ENCODE measurements at places on chromosomes 7 and 10.

DNA sequence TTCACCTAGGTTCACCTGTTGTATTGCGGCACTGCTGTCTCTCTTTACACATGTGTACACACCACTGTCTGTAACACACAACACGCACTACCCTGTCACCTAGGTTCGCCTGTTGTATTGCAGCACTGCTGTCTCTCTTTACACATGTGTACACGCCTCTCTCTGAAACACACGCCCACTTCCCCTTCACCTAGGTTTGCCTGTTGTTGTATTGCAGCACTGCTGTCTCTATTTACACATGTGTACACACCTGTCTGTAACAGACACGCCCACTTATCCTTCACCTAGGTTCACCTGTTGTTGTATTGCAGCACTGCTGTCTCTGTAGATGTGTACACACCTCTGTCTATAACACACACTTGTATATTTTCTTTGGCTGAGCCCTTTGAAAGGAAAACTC, 51.5 kb downstream of the WDR37 start:
- DNase-seq: peak; percentile 26

- no peak for DNase-seq
These were observed 4.8 kb downstream of the FAM241B start for GRCh38 chr10:69634759-69635425.

DNA sequence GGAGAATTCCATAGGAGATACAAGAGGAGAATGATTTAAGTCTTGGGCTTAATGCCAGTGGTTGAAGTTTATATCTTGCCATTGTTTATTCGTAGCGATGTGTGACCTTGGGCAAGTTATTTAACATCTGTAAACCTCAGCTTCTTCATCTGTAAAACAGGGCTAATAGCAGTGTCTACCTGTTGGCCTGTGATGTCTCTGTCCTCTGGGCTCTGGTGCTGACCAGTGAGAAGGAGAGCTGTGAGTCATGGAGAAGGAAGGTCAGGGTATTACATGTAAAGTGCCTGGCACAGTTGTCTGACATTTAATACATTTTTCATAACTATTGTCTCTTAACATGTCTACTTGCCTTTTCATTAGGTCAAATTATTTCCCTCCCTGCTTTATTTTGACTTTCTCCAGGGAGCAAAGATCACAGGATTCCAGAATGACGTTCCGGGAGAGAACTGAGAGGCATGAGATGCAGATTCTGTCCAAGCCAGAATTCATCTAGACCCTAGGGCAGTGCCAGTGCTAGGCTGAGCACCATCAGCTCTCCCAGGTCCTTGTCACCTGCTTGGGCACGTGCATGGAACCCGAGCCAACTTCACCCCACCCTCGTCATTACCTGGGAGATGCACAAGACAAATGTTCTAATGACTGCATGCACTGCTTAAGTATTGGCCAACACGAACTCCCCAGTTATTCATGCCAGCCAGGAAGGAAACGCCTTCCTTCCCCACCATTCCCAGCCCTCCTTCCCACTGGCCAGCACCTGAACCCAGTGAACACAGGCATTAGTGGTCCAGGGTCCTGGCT, 187.9 kb downstream of the DPY19L1 start:
- no peak for DNase-seq

GRCh38 chr10:123604506-123604905, 61.6 kb upstream of the GPR26 start:
- DNase-seq: no peak

GRCh38 chr7:1055491-1055955, 11.2 kb downstream of the GPR146 start:
- no peak for DNase-seq

- DNase-seq: no peak
These were observed 143.5 kb downstream of the ADCY1 start for GRCh38 chr7:45717537-45718235.

- no peak for DNase-seq
These were observed 126.1 kb upstream of the KCNMA1 start for GRCh38 chr10:77763453-77764430.

DNA sequence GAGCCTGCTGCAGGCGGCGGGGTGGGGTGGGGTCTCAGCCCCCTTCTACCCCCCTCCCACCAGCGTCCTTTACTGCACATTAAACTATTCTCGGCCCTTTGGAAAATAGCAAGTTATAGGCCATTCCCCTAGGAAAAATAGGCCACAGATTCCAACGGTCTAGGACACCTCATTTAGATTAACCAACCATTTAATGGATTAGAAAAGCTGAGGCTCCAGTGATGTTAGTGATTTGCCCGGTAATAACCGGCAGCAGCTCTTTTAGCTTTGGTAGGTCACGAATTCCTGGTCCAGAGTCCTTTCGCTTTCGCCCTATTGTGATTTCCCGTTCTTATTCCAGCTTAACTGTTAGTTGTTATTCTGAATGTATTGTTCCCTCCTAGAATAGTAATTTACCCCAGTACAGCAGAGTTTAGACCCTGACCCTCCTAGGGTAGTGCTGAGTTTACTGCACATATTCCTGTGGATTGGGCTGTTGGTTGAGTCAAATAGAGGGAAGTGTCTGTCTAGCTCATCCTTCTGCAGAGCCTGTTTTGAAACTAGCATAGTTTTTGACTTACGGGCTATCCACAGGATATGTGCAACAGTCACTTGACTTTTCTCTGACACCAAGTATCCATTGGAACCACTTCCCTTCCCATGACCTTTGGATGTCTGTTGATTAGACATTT, 754 bp downstream of the GSTO1 start:
- no peak for DNase-seq

Data from T47D (cell line).